ENCODE measurements at places on chromosomes 16 and 17. TPM values are rescaled to one million over a fixed set of nuclear protein-coding genes. Genes with fewer than 3 reads are reported as not detected.

Gene PRDM7
- not detected for total RNA-seq

Gene ABCC11
- total RNA-seq = 0.22 TPM

Gene CDT1
- 97.6 TPM for total RNA-seq

Gene NPIPA3
- 0.69 TPM for total RNA-seq

Gene STUB1
- total RNA-seq = 111 TPM

GRCh38 chr16:88453611-88454522 is 787 bp downstream of the ZFPM1 start:
- peaks cover 40% of the 10 kb centered on the region for H3K4me1 ChIP-seq
- DNase-seq = peak; percentile 61
- no peaks in the 10 kb centered on the region for H3K36me3 ChIP-seq
- no peaks in the 10 kb centered on the region for H3K27me3 ChIP-seq
- peak overlapping the region; percentile 70 for H3K4me3 ChIP-seq

GRCh38 chr16:84931506-84931905 is 79.8 kb downstream of the ZDHHC7 start:
- no peaks in the 10 kb centered on the region for H3K36me3 ChIP-seq
- peaks cover 4% of the 10 kb centered on the region for H3K4me1 ChIP-seq
- DNase-seq = no peak
- no peak overlapping the region for H3K4me3 ChIP-seq

DNA sequence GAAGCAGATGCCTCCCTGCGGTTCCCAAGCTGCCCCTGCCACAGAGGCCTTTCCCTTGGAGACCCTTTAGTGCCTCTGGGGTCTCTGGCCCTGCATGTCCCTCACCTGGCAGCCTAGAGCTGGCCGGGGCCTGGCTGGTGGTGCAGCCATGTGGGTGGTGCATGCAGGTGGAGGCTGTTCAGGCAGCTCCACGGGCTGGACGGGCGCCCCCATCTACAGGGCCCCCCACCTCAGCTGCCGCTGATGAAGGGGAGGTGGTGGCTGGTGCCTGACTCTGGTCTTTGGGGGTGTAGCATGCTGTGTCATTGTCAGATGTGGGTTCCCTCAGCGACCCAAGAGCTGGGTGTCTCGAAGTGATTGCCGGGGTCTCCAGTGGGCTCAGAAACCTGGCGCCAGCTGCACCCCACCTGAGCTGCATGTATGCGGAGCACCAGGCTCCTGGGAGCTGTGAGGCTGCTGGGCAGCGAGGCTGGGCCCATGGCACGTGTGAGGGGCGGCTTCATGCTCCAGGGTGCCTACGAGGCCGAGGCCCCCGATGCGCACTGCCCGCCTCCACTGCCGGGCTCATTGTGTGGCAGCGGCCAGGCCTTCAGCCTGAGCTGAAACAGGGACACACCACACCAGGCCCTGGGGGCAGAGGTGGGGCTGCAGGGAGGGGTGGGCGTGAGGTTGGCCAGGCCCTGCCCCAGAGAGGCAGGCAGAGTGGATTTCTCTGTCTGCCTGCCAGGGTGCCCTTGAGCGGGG is 57.0 kb downstream of the BAIAP2 start:
- DNase-seq = no peak
- peaks cover 34% of the 10 kb centered on the region for H3K4me1 ChIP-seq
- no peaks in the 10 kb centered on the region for H3K27me3 ChIP-seq
- no peak overlapping the region for H3K27ac ChIP-seq
- H3K4me3 ChIP-seq = no peak overlapping the region

GRCh38 chr16:46620266-46621005 is 743 bp downstream of the SHCBP1 start:
- H3K27me3 ChIP-seq = no peaks in the 10 kb centered on the region
- peak overlapping the region; percentile 67 for H3K4me3 ChIP-seq
- H3K27ac ChIP-seq = peak overlapping the region; percentile 59
- peaks cover 4% of the 10 kb centered on the region for H3K4me1 ChIP-seq

DNA sequence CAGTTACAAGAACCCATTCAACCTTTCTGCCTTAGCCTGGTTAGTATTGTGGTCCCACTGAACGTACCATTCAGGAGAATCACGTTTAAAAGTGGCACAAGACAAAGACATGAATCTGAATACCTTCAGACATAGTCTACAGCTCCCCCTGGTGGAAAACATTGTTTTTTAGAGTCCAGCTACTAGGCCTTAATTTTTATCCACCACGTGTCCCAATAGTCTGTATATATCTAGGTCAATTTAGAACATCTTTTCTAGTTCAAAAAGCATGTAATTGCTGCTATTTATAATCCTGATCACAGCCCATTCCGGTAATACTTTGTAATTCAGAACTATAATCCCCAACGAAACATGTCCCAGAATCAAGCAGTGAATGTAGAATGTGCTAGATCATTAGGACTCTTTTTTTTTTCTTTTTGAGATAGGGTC is 13.7 kb upstream of the GUCY2D start:
- H3K4me3 ChIP-seq = no peak overlapping the region
- H3K27ac ChIP-seq = no peak overlapping the region
- DNase-seq = no peak
- peaks cover 1% of the 10 kb centered on the region for H3K27me3 ChIP-seq
- H3K4me1 ChIP-seq = peaks cover 14% of the 10 kb centered on the region

- DNase-seq = no peak
- H3K27ac ChIP-seq = no peak overlapping the region
- no peaks in the 10 kb centered on the region for H3K27me3 ChIP-seq
- no peak overlapping the region for H3K4me3 ChIP-seq
- no peaks in the 10 kb centered on the region for H3K36me3 ChIP-seq
- peaks cover 47% of the 10 kb centered on the region for H3K4me1 ChIP-seq
Measured at GRCh38 chr17:64707050-64707591, 45.0 kb upstream of the SMURF2 start.

DNA sequence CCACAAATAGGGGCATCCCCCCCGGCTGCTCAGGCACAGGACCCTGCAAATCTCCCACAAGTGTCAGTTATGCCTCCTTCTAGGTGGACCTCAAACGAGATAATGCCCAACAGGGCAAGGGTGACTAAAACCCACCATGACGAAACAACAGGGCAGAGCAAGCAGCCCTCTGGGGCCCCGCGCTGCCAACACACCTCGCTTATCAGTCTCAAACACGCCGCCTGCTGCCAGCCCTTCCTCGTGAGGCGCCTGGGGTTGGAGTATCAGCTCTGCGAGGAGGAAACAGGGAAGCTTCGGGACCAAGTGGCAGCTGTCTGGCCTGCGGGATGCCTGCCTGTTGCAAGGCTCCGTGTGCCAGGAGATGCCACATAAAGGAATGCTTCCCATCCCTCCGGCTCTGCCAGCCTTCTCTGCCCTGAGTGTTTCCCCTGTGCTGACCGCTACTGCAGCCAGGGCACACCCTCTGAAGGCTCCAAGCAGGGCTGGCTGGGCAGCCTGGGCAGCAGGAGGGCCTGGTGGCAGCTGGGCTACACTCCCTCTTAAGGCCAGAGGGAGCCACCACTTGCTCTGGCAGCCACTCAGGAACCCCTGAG is 2.5 kb downstream of the SMIM5 start:
- H3K27ac ChIP-seq = no peak overlapping the region
- H3K4me3 ChIP-seq = no peak overlapping the region
- H3K27me3 ChIP-seq = no peaks in the 10 kb centered on the region

GRCh38 chr17:5699814-5700213 is 115.5 kb upstream of the NLRP1 start:
- H3K4me1 ChIP-seq = no peaks in the 10 kb centered on the region
- no peak for DNase-seq
- H3K36me3 ChIP-seq = no peaks in the 10 kb centered on the region
- H3K27ac ChIP-seq = no peak overlapping the region
- H3K4me3 ChIP-seq = no peak overlapping the region

- H3K4me1 ChIP-seq = no peaks in the 10 kb centered on the region
- H3K27me3 ChIP-seq = no peaks in the 10 kb centered on the region
- no peaks in the 10 kb centered on the region for H3K36me3 ChIP-seq
- no peak overlapping the region for H3K27ac ChIP-seq
- no peak overlapping the region for H3K4me3 ChIP-seq
- no peak for DNase-seq
Measured at GRCh38 chr17:50332196-50332595, 13.7 kb upstream of the XYLT2 start.
